ENCODE measurements at places on chromosomes 5 and 9.

DNA sequence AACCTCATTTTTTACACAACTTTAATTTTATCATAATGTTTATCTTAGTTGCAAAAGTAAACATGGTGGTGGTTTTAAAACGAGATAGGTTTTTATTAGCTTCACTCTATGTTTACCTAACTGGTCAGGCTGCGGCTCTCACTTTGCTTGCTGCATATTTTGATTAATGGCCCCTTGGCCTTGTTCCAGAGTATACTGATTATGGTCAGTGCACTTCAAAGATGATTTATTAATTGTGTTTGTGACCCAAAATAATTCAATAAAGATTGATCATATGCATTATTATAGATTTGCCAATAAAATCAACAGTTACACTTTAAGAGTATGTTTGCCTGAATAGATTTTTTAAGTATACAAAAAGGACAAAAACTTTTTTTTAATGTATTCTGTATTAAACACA, 188.0 kb downstream of the XRCC4 start:
- no peak for DNase-seq

- no peak for DNase-seq
These were observed 131.8 kb upstream of the GABRP start for GRCh38 chr5:170651604-170652277.

DNA sequence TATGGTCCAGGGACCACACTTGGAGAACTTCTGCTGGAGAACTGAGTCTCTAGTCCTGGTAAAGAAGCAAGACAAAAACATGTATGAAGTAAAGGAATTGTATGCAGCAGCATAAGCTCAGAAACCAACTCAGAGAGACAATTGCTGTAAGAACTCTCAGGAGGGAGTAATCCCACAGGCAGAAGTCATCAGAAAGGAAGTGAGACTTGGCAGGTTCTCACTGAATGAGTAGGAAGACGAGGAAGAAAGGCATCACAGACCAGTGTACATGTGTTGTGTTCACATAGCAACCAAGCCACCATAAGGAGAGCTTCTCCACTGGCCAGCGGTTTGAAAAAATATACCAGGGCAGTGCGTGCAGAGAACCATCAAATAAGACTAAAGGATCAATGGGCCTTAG, 57.9 kb upstream of the FST start:
- DNase-seq, result no peak

GRCh38 chr9:98045234-98046179, 11.0 kb upstream of the NANS start:
- DNase-seq, result no peak

DNA sequence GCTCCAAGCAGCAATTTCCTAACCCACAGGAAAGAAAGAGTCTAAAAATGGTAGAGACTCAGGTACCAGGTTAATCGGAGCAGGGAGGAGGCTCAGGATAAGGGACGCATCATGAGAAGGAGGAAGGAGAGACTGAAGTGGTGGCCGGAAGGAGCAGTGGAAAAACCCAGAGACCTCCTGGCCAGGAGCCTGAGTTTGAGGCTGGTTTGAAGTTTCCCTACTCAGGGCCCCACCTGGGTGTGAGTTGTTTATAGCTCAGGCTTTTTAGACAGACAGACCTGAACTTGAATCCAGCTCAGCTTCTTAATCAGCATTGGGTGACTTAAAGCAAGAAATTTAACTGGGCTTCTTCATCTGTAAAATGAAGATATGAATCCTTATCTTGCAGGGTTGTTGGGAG, 11.9 kb upstream of the AQP7 start:
- no peak for DNase-seq

GRCh38 chr9:37030611-37030939, 3.5 kb downstream of the PAX5 start:
- DNase-seq, result no peak

DNA sequence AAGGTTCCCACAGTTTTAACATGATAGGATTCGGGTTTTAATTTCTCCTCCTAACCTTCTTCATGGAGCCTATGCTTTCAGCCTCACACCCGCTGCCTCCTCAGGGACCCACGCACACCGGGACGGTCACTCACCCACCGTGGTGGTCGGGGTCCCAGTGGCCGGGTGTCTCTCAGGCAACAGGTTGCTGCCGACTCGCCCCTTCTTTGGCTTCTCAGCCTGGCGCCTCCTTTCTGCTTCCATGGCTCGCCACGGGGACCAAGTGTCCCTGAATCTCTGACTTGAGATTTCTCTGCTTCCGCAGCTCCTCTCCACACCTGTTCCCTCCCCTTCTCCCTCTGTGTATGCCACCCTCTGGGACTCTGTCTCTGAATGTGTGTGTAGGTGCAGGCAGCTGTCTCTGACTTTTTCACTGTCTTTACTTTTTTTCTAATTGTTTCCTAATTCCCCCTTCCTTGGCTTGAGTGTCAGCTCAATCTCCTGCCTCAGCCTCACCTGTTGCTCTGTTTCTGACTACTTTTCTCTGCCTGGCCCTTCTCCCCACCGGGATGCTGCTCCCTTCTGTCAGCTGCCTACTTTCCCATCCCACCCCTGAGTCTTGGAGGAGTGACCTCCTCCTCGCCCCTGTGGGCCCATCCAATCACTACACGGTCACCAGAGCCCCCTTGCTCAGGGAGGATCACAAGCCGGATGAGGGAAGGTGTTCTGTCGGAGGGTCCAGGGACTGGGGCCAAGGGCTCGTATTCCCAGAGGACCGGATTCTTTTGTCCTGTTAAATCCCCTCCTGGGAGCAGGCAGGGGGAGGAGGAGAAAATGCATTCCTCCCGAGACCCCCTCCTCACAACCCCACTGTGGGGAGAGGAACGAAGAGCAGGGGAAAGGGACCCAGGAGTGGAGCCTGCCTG, at the start of gene PROP1:
TSS of gene PROP1 (minus strand) at position 552 of the 905 bp plus-strand sequence. CDS start at position 243, 309 bp downstream.
- no peak for DNase-seq

- no peak for DNase-seq
These were observed 25.6 kb downstream of the ISOC1 start for GRCh38 chr5:129120158-129120581.

- no peak for DNase-seq
These were observed 9.8 kb upstream of the ARSI start for GRCh38 chr5:150312518-150312917.

DNA sequence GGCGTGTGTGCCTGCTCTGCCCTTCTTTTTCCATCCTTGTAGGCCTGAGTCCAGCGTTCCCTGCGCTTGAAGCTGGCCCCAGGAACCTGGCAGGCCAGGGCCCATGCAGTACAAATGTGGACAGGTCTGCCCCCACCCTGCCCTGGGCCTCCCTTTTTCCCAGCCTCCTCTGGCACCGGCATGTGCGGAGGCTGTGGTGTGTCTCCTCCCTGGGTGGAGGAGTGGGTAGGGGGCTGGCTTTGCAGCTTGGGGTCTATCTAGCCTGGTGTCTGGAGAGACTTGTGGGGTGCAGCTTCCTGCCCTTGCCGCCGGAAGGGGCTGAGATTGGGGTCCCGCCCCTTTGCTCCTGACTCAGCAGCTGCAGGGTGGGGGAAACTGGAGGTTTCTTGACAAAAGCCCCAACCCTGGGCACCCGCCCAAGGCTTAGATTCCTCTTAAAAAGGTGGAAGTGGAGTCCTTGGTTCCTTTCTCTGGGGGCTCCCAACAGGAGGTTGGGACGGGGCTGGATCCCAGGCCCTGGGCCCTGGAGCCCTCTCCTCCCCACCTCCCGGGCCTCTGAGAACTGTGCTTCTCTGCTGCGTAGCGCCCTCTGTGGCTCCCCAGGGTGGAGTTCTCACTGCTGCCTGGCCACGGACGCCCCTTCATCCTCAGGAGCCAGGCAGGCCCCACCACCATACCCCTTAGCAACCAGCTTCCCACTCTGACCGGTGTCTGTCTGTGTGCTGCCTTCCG, 18.0 kb downstream of the RXRA start:
- DNase-seq, result no peak

DNA sequence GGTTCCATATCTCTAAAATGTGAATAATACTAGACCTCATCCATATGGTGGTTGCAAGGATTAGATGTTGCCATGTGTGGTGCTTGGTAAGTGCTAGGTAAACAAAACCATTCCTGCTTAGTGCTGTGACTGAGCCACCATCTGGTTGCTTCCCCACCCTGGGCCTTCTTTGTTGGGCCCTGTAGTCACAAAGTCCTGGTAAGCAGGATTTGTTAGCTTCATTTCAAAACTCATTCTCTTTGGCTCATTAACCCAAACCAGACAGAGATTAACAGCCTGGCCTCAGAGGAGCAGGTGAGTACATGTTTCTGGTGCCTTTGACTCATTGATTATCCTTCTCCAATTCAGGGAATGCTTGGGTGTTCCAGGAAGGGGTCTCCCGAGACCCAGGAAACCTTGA, 240.2 kb downstream of the ARHGAP26 start:
- no peak for DNase-seq

- no peak for DNase-seq
These were observed 4.3 kb downstream of the NHP2 start for GRCh38 chr5:178149199-178149932.

DNA sequence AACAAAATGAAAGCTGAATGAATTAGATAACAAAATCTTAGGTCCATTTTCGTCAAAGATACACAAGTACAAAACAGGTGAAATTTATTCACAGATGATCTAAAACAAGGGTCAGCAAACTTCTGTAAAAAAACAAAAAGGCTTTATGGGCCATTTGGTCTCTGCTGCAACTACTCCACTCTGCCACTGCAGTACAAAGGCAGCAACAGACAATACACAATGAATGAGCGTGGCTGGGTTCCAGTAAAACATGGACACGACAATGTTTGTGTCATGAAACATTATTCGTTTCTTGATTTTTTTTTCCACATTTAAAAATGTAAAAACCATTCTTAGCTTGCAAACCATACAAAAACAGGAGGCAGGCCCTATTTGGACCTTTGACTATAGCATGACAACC, 71.9 kb downstream of the ECPAS start:
- DNase-seq, result no peak

- no peak for DNase-seq
These were observed 92.0 kb downstream of the C9orf152 start for GRCh38 chr9:110115826-110116542.

- no peak for DNase-seq
These were observed 70.5 kb downstream of the SNX24 start for GRCh38 chr5:122915717-122916461.

- DNase-seq, result no peak
These were observed 509.2 kb downstream of the CETN3 start for GRCh38 chr5:89900346-89900745.

- DNase-seq, result no peak
These were observed 115.3 kb downstream of the FANCC start for GRCh38 chr9:95202076-95202681.

- DNase-seq, result no peak
These were observed 7.7 kb upstream of the SEMA5A start for GRCh38 chr5:9553561-9553960.

DNA sequence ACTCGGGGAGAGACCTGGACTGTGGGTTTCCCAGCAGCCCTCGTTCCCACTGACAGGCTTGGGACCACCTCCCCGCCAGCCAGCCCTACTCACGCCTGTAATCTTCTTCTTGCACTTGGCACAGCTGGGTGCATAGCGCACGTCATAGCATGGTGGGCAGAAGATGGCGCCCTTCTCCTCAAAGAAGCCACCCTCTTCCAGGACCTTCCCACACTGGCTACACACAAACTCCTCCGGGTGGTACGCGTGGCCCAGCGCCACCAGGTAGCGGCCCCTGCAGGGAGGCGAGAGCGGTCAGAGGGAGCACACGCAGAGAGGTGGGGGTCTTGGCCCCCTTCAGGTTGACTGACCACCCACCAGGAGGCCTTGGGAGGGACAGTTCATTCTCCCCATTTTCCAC, 9.4 kb downstream of the PDLIM7 start:
- DNase-seq, result no peak

- no peak for DNase-seq
These were observed 166.0 kb upstream of the IRX2 start for GRCh38 chr5:2917524-2917923.

DNA sequence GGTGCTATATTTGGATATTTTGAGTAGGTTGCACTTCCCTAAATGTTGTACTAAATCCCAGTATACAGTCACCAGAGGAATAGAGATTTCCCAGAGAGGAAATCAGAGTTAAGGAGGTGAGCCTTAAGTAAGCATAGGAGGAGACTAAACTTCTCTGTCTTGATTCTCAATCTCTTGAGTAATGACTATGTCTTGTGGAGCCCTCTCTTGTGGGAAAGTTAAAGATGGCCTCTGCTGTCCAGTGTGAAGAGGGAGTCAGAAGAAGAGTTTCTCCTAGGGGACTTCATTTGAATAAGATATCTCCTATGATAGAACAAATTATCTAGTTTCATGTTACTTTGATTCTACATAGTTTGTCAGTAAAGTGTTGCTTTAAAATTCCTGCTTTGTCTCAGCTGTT, 502.5 kb downstream of the PDE4D start:
- no peak for DNase-seq

DNA sequence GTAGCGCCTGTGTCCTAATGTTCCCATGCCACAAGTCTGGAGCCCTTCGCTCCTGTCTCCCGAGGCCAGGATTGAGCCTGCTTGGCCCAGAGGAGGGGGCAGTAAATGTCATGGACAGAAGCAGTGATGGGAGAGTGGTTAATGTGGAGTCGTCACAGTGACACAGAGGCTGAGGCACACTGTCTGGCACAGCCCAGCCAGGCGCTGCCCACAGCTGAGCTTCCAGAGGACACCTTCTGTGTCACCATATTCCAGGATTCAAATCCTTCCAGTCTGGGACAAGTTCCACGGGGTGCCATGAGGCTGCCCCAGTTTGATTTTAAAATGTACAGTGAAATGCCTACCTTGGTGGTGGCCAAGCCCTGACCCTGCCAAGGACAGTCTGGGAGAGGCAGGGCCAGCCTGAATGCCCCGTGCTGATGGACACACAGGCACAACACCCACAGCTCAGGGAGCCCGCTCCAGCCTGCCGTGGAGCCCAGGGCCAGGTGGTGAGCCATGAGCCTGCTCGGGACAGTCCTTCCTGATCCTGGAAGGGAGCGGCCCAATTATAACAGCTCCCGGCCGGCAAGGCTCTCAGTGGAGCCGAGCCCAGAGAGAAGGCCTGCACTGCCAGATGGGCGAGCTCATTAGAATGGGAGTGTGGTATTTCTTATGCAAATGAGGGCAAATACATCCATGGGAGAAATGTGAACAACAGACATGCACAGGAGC, 99.1 kb upstream of the RUFY1 start:
- no peak for DNase-seq

GRCh38 chr9:107102011-107102410, 181.1 kb upstream of the RAD23B start:
- DNase-seq, result no peak

DNA sequence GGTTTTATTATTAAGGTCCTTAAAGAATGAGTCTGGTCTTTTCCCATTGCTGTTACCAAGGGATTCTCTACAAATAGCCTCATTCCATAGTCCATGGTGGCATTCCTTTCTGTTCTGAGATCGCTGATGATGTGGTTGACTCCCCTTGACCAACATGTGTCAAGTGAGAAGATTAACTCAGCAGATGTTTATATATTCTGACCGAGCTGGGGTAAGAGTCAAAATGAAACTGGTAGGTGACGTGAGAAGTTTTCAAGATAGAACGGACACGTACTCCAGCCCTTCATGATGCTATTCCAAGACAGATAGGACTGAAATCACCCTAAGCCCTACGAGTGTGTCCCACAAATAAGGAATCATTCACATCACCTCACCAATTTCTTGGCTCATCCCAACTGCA, 155.5 kb upstream of the WWC1 start:
- DNase-seq, result no peak
